NCI-H524 treated with DMSO at 0.1 percent for 48 hours (cell line): ENCODE measurements at places on chromosomes 5 and 9.

GRCh38 chr9:84103651-84104377 is 123.2 kb downstream of the RMI1 start:
- DNase-seq = no peak

GRCh38 chr9:129068990-129069861 is 11.7 kb upstream of the DOLPP1 start:
- DNase-seq = no peak

- no peak for DNase-seq
Observed at GRCh38 chr5:178426326-178427130, 163.7 kb downstream of the COL23A1 start.

- DNase-seq = no peak
Observed at GRCh38 chr5:14101922-14102321, 41.2 kb upstream of the TRIO start.

GRCh38 chr5:84260140-84260539 is 124.5 kb downstream of the EDIL3 start:
- DNase-seq = no peak

GRCh38 chr5:132055441-132055807 is 5.0 kb upstream of the IL3 start:
- DNase-seq = peak; percentile 52

- DNase-seq = no peak
Observed at GRCh38 chr5:127871503-127872153, 168.4 kb downstream of the CCDC192 start.
